Hepatocyte (in vitro differentiated cells): ENCODE measurements at places on chromosomes 3 and 15. TPM values are rescaled to one million over a fixed set of nuclear protein-coding genes. Genes with fewer than 3 reads are reported as not detected.

DNA sequence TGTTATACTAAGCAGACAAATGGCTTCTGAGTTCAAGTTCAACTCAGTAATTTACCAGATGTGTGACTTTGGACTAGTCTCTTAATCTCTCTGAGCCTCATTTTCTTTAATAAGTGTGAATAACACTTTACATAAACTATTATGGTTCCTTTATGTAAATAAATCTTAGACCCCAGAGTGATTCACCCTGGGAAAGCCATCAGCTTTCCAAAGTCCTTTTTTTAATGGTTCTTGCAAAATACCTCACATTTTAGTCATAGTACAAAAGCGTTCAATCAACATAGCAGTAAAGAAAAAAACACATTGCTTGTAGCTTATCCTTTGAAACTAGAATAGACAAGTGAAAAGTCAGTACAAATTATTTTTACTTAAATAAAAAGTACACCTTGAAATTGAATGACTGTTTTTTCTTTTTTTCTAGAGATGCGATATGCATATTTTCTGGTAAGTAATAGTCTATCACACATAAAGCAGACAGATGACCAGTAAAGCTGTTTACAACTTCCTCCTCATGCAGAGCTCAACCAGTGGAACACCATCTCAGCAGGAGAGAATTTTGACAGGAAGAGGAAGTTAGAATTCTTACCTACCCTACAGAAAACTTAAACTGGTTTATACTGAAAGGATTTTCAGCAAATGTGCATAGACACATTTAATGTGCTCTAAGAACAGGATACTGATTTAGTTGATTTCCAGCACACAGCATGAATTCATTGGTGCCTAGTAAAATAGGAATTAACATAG is 123.0 kb upstream of the AGBL1 start:
- DNase-seq: peak; percentile 40

GRCh38 chr3:4588466-4588865 is 95.3 kb downstream of the ITPR1 start:
- peak; percentile 11 for DNase-seq

GRCh38 chr3:133236901-133237300 is 163.0 kb upstream of the BFSP2 start:
- no peak for DNase-seq

- DNase-seq: no peak
These were observed 79.1 kb downstream of the SLC25A26 start for GRCh38 chr3:66299891-66300290.

GRCh38 chr3:37492468-37492867 is 318.1 kb upstream of the LRRFIP2 start:
- no peak for DNase-seq

ANKRD34C gene
- total RNA-seq: 0.04 TPM in 1 of 2 replicates, not detected in the other

DNA sequence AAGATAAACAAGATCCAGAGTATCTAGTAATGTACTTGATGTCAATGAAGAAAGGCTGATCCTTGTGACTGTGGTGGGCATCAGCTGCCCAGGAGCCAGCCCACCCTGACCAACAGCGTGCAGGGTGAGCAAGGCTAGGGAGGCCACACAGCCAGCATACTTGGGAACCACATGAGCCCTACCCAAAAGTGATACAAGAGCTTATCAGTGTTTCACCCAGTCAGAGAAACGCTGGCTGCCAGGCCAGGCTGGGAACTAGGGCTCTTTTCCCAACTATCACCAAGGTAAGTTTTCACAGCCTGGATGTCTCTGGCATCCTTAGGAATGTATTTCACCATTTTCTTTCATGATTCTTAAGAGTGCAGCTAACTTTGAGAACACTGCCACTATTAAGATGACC is 24.9 kb downstream of the CHAC1 start:
- DNase-seq: no peak

DNA sequence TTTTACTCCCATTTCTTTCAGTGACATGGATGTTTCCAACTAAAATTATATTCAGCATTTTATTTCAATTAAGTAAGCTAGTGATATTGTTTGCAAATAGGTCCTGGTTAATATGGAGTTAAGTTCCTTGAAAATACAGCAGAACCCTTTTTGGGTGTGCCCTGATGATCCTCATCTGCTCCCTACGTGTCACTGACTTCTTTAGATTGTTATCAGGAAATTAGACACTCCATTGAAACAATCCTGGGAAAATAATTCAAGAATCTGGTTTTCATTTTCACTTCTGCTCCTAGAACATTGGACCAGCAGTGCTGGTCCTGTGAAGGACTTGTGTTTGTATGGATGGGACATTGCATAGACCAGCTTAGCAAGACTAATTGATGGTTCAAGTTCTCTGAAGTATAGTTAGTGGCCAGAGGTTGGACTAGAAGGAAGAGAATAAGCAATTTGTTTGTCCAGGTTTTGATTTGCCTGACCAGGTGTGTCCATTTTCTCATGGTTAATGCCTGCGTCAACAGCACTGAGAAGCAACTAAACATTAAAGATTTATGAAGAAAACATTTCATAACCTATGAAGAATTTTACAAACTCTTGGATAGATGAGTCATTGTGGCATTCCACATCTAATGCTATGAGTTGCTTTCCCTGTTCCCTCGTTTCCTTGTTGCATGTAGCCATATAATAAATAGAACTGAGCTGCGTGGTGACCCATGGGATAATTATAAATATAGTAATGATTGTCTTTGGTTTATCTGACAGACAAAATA is 95.8 kb downstream of the ZPLD1 start:
- DNase-seq: peak; percentile 16

GRCh38 chr15:73226093-73226814 is 142.5 kb downstream of the HCN4 start:
- DNase-seq: no peak

GRCh38 chr15:101045236-101045646 is 126.1 kb downstream of the LRRK1 start:
- no peak for DNase-seq

DNA sequence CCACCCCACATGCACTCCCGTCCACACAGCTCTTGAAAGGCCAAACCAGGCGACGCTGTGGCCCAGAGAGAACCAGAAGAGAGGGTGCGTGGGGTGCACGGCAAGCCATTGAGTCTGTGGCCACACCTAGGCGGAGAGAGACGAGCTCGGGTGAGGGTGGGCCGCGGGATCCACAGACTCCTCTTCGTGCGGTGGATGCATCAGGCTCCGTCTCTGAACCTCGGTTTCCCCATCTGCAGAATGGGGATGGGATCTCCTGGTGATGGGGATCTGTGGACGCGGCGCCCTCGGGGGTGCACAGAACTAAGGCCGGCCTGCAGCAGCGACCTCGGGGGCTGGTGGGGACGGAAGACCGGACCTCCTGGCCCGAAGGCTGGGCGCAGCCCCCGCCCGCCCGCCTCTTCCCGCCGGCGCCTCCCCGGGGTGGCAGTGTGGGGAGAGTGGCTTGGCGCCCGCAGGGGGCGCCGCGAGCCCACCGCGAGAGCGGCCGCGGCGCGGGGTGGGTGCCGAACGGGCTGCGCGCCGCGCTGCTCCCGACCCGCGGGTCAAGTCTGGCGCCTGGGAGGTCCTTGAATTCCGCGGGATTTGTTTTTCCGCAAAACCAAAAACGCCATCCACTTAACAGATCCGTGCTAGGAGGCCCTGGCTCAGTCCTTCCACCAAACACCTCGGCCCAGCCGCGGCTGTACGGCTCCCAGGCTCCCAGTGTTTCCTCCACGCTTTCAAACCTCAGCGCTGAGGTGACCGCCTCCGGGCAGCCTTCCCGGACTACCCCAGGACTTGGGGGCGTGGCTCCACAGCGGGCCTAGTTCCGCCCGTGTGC is 13.2 kb upstream of the ADPGK start:
- peak; percentile 77 for DNase-seq

PLSCR5 gene
- total RNA-seq: 0.60 and 2.0 TPM in 2 replicates

PLSCR4 gene
- 23.3 and 25.9 TPM in 2 replicates for total RNA-seq

DNA sequence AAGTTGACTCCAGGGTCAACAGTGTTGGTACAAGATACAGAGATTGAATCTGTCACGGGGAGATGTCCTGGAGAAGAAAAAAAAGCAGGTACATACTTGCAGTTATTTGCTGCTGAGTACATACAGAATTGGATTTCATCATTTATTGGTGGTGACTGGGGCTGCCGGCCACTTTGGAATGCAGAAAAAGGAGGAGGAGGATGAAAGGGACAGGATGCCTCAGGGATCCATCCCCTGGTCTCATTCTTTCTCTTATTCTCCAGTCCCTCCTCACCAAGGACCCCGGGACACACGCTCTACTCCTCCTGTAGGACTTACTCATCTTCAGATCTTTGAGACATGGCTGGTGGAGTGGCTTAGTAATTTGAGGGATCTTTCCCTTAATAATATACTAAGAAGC is 30.0 kb upstream of the MEIS2 start:
- DNase-seq: no peak

GRCh38 chr3:137330246-137330645 is 372.5 kb downstream of the IL20RB start:
- no peak for DNase-seq

GRCh38 chr3:125280668-125281361 is 68.3 kb upstream of the SLC12A8 start:
- DNase-seq: no peak

GRCh38 chr3:5254281-5255048 is 67.0 kb downstream of the EDEM1 start:
- DNase-seq: no peak

ELL3 gene
- 5.0 and 7.7 TPM in 2 replicates for total RNA-seq

AQP9 gene
- 0.36 and 0.57 TPM in 2 replicates for total RNA-seq

DNA sequence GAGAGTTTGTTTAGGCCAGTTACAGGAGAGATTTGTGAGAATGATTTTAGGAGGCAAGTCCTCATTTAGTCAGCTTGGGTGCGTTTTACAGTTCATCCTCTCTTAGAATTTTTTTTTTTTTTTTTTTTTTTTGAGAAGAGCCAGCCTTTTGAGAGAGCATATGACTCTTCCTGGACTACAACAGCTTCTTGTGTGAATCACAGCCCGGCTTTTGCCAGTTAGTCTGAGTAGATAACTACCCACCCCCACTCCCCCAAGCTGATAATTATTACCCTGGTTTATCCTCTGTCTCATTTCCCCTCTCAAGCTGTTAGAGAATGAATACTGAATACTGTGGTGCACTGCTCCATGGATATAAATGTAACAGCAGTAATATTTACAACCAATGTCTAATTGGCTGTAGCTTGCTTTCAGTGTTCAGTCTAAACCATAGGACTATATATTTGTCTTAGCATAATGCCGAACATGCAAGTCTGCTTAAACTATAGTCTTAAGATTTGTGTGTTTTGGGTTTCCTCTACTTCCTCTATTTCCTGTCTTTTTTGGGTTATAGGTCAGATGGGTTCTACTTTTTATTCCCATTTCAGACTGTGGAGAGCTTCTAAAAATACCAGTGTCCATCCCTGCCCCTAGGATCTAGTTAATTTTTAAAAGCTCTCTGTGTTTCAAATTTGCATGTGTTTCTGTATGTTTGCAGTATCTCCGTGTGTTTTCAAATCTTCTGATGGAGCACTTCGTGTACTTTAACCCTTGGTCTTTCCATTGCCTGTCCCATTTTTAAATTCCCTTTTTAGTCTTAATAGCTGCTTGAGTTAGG is 8.0 kb downstream of the CHD2 start:
- DNase-seq: peak; percentile 78

ULK3 gene
- 37.6 and 40.4 TPM in 2 replicates for total RNA-seq

DNA sequence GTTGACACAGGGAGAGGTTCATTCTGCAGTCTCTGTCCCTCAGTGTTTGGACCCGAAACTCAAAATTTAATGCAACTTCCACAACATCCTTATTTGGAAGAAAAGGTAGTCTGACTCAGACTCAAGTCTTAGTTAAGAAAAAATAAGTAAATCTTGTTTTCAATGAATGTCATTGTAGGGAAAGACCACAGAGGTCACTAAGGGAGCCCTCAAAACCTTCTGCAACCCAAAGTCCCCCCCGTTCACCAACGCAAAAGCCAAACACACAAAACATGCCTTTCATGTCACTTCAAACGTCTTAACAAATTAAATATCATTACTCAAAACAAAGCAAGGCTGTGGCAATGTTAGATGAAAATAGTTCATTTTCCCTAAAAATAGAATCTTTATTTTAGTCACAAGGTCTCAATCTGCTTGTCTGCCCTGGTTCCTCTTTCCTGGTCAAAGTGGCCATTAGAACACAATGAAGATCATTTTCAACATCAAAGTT is 20.9 kb upstream of the SSUH2 start:
- no peak for DNase-seq

DNA sequence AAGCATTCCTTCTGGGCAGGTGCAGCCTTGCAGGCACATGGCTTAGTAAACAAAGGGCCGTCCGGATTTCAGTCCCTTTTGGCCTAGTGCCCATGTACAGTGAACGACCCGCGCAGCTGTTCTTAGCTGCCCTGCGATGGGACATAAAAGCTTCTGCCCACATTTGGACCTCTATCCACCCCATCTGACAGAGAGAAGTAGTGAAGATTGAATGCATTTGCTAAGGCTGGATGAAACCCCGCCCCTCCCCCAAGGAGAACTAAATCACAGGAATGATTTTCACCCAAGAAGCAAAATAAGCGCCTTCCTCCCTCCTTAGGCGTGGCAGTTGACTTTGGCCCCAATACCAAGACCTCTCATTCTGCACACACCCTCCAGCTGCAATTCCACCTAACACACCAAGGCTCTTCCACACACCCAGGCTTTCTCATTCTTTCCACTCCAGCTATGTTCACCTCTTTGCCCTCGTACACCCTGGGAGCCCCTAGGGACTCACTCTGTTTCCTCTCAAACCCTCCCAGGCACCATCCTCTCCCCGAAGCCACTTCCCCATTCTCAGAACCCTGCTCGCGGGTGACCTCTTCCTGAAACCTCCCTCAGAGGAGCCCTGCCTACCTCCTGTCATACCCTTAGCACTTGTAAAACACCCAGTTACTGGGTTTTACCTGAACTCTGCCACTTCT is 14.1 kb upstream of the HRH1 start:
- peak; percentile 27 for DNase-seq

DNA sequence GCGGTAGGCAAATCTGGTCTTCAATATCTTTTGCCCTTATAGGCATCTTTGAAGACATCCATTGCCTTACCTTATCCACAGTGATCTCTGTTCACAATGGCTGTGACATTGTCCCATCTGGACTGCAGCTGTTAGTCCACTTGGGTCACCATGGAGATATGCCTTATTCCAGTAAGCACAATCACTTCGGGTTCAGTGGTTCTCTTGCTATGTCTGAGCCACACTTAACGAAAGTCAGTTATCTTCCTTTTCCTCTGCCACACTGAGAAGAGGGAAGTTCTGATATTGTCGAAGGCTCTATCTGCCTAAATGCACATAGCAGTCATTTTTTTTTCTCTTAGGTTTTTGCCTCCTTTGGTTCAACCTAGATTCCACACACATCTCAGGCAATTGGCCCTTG is 119.0 kb upstream of the SATB1 start:
- DNase-seq: no peak

GRCh38 chr3:138768125-138768524 is 66.6 kb downstream of the PIK3CB start:
- no peak for DNase-seq

SPSB4 gene
- total RNA-seq: 1.3 TPM in 2 replicates

SLC9C1 gene
- 0.03 and 0.72 TPM in 2 replicates for total RNA-seq

DNA sequence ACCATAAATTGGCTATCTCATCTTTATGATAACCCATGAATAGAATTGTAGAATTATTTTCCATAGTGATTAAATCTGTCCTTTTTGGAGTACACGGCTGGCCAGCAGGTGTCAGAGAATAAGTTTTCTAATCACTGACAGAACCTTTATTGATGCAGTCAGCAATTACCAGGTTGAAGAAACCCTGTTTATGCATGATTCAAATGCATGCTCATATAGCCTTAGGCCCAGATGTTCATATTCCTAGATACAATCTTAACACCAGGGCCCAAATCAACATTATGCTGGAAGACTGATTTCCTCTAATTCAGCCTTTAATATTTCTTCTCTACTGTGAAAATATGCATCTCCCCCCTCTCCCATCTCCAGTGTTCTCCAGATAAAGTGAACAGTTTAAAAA is 243.5 kb upstream of the DCBLD2 start:
- DNase-seq: no peak

- DNase-seq: no peak
These were observed 40.6 kb downstream of the ARNT2 start for GRCh38 chr15:80444680-80445251.

EAF1 gene
- total RNA-seq: 26.3 and 28.8 TPM in 2 replicates

AP3B2 gene
- 2.3 and 4.5 TPM in 2 replicates for total RNA-seq
